Right hindlimb (tissue), 1 donor: ENCODE measurements at places on chromosomes 7 and 10.

DNA sequence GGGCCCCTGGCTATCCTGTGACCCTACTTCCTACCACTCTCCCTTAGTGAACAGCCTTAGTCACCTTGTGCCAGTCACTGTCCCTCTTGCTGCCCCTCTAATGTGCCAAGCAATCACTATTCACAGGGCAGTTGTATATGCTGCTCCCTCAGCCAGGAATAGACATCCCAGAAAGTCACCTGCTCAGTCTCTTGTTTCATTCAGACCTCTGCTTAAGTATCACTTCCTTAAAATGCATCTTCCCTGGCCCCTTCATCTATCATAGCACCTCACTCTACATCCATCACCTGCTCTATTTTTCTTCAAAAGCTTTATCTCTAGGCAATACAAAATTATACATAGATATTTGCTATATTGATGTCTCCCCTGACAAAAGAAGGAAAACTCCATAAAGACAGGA, 328.4 kb upstream of the NFE2L3 start:
- DNase-seq, result no peak

- DNase-seq, result peak; percentile 8
Measured at GRCh38 chr10:43196981-43197833, 59.0 kb downstream of the CSGALNACT2 start.

- no peak for DNase-seq
Measured at GRCh38 chr7:113824117-113824823, 94.5 kb downstream of the PPP1R3A start.

GRCh38 chr7:104074529-104074928, 85.1 kb upstream of the RELN start:
- DNase-seq, result no peak

GRCh38 chr10:17880601-17881000, 71.1 kb upstream of the SLC39A12 start:
- no peak for DNase-seq

- no peak for DNase-seq
Measured at GRCh38 chr7:55133630-55134358, 115.0 kb downstream of the EGFR start.

DNA sequence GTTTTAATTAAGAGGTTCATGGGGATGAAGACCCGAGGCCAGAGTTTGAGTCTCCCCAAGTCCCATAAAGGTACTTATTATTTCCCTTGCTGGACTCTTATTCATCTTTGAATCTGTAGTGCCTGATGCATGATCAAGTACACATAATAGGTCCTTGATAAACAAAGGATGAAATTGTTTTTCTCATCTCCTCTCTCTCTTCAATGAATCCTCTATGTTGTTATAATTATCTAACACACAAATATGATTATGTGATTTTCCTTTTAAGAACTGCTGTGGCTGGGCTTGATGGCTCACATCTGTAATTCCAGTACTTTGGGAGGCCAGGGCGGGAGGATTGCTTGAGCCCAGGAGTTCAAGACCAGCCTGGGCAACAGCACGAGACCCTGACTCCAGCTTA, 117.7 kb downstream of the BAMBI start:
- DNase-seq, result no peak

DNA sequence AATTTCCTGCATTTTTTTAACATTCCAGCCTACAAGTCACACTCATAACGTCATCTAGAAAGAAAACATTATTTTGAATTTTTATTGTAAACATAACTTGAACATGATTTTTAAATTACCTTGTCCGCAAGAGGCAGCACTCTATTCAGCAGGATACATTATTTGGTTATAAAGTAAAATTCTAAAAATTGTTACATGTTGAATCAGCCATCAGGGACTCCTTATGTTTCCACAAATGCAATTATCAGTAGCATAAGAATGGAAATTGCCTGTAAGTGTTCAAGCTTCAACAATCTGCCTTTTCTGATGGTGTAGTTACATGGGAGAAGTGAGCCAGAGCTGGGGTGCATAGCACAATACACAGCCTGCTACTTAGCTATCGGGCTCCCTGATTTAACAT, 97.5 kb downstream of the ZNF365 start:
- no peak for DNase-seq

- DNase-seq, result no peak
Measured at GRCh38 chr10:60937022-60937421, 7.0 kb downstream of the RHOBTB1 start.

DNA sequence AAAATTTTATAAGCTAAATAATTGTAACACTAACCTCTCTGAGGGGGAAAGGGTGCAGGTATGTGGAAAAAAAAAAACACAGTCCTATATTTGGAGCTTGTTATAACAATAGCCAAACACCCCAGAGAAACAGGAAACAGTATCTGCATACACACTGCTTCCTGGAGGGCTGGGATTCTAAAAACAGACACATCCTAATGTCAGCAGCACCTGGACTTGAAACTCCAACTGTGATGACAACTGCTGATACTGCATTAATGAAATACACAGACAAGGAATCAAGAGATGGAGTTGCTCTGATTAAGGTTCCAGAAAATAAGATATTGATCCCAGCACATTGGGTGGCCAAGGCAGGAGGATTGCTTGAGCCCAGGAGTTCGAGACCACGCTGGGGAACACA, 9.3 kb downstream of the DAGLB start:
- no peak for DNase-seq

GRCh38 chr7:32958046-32959025, 1.1 kb downstream of the FKBP9 start:
- DNase-seq, result peak; percentile 36

DNA sequence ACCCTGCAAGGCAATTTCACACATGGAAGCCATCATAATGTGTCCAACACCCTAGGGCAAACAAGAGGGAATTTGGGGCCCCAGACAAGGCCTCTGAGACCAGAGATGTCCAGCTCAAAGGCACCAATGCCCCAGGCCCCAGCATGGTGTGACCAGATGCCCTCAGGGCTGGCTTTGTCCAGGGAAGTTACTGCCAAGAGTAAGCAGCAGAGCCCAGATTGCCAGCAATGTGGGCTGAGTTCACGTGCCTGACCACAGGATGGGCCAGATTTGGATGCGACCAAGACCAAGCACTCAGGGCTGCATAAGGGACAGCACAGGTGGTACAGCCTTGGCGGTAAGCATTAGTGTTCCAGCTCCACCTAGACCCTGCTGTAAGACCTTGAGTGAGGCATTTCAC, 12.7 kb downstream of the MYOF start:
- DNase-seq, result no peak
